ENCODE measurements at places on chromosomes 7 and 10. TPM values are rescaled to one million over a fixed set of nuclear protein-coding genes. Genes with fewer than 3 reads are reported as not detected.

- no peak for DNase-seq
Observed at GRCh38 chr7:47145186-47145725, 436.7 kb downstream of the TNS3 start.

- no peak for DNase-seq
Observed at GRCh38 chr7:148264933-148265557, 325.5 kb upstream of the C7orf33 start.

Gene EIF4EBP2
- total RNA-seq = 79.3 TPM

DNA sequence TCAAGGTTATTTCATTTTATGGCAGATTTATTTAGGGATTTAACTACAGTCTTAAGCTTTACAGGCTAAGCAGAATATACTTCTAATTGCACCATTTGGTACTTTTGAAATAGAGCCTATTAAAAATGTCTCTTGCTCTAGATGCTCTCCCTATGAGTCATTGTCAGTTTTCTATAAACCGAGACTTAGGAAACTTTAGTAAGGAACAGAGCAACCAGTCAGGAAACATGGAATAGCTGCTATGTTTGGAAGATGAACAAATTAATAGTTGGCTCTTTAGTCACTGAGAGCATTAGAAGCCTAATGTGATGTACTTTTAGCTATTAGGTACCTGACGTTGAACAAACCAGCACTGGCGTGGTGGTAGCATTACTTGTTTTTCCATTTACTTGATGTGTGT, 35.3 kb downstream of the INPP5F start:
- DNase-seq = no peak

DNA sequence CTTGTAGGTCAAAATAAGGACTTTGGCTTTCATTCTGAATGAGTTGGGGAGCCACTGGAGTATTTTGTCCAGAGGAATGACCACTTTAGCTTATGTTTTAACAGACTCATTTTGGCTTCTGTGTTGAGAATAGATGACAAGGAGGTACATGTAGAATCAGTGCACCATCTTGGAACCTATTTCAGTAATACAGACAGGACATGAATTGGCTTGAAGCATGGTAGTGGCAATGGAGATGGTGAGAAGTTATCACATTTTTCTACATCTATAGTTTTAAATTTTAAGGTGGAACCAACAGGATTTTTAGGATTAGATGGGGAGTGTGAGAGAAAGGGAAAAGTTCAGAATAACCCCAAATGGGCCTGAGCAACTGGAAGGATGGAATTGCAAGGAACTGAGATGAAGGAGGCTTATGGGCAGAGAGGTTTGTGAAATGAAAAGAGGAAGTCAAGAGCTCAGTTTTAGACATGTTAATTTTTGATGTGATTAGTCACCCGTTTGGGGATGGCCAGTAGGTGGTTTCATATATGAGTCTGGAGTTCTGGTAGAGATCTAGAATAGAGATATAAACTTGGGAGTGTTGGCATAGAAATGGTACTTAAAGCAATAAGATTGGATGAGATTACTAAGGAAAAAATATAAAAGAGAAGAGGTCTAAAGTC, 89.2 kb upstream of the JAZF1 start:
- DNase-seq = no peak

Gene BHLHA15
- 0.81 TPM for total RNA-seq

Gene PTF1A
- total RNA-seq = not detected

Gene MUC12
- total RNA-seq = not detected

All from upper lobe of right lung (tissue), 1 donor.